ENCODE measurements at places on chromosomes 12 and 14. TPM values are rescaled to one million over a fixed set of nuclear protein-coding genes. Genes with fewer than 3 reads are reported as not detected.

DNA sequence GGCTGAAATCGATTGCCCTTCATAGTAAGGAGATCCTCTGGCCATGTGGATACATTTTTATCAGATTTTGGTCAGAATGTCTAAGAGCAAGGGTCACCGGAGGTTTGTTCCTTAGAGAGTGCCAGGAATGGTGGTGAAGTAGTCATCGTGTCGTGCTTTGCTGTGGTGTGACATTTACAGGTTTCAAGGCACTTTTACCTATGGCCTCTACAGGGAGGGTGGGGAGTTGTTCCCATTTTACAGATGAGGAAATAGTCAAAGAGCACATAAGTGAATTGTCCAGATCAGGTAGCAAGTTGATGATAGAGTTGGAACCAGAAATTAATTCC, 57.2 kb downstream of the WDR20 start:
- no peak for DNase-seq

DNA sequence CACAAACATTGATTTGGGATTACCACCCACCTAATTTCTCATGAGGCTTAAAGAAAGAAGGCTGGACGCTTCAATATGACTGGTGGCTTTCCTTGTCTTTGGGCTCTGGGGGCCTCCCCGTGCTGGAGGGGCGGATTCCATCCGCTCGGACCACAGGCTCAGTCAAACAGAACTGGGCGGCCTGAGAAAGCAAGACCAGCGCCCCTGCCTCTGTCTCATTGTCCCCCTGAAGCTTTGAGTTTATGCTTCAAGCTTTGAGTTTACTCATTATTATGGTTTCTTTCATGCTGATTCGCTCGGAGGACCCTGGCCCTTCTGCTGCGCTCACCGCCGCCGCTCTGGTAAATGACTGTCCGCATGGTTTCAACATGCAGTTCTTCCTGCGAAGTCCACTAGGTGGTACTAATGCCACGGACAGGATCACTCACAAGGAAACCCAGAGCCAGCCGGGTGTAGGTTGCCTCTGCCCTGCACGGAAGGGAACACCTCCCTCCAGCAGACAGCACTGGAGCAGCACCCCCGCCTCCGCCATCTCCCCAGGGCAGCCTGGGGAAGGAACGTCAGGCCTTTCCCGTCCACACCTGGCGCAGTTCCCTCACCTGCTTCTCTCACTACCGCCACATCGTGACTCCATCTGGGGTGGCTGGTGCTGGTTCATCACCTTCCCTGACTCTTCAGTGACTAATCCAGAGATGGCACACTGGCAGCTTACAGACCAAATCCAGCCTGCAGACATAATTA, 13.2 kb upstream of the TIGAR start:
- no peak for DNase-seq

DNA sequence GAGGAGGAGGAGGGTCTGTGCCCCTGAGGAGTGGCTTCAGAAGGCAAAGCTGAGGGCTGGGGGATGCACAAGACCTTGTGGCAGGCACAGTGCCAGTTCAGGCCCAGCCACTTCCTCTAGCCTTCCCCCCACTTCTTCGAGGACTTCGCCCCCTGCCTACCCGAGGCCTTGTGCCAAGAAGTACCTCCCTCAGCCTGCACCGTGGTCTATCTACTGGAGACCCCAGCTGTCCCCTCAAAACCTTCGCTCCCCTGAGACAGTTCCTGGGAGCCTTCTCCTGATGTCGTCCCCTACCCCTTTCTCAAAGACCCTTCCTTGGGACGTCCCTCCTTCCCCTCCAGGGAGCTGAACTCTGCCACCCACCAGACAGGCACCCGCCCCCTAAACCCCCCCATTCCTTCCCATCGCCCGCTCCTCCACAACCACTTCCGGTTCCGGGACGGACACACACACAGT, 604 bp downstream of the ZNF384 start:
- DNase-seq: peak; percentile 39

DNA sequence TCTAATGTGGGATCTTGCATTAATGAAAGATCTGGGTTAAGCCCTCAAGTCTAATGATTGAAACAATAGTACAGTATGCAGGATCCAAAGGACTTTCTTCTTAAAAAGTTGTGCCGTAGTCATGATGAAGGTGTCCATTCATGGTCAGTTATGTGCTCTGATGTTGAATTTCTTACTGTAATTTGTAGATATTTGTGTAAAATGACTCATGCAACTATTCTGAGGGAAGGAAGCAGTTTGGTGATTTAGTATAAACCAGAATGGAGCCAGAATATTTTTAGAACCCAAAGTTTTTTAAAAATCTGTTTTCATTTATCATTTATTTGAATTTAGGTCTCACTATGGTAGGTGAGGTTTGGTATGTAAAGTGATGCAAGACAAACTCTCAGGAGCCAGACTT, 151.2 kb downstream of the AKAP6 start:
- DNase-seq: no peak

DNA sequence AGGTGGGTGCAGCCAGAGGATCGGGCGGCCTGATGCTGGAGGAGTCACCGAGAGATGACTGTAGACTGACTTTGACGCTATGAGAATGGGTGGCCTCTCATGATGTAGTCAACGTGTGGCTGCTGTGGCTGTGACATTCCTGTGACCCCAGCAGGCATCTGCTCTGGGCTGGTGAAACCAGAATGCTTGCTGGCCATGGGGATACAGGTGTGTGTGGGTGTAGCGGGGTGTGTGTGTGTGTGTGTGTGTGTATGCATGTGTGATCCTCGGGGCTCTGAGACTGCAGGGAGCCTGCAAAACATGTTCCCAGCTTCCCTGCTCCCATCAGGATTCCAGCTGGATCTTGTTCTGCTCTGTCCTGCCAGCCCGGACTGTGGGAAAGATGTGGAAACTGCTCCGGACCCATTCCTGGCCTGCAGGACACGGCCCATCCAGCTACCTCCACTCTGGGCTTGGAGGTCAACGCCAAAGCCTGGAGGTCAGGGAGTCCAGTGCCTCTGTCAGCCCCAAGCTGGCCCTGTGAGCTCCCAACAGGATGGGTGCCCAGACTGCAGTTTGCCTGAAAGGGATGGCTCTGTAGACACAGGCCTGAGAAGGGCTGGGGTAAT, 18.8 kb upstream of the HHIPL1 start:
- DNase-seq: no peak

DNA sequence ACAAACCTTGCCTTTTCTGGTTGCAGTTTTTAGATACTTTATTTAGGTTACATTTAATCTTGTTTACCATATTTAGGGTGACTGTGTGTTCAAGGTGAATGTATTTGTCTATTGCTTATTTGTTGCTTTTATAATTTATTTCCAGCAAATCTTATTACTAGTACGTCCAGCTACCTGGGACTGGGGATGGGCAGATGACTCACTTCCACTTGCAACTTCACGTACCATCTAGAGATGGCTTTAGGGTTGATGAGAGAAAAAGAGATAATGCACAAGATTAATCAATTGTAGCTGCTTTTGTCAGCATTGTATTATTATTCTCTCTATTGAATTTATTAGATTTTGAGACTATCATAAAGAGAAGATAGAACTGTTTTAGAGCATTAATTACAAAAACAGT, 5.1 kb downstream of the MIPOL1 start:
- DNase-seq: no peak

GRCh38 chr14:90545966-90546751, 149.3 kb downstream of the CALM1 start:
- DNase-seq: no peak

DNA sequence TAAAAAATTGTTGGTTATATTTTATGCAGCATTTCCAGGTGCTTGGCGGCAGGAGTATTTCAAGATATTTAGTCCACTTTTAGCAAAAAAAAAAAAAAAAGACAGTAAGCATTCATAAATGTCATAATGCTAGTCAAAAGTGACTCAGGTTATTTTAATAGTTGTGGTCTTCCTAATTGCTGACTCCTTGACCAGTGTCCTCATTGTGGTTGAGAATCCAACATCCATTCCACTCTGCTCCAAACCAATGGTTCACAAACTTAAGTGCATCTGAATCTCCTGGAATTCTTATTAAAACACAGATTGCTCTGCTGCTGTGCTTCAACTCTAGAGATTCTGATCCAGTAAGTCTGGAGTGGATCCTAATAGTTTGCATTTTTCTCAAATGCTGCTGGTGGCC, 71.4 kb downstream of the AKAP6 start:
- no peak for DNase-seq

- DNase-seq: no peak
These were observed 122.0 kb downstream of the TMEM117 start for GRCh38 chr12:43957732-43958372.

DNA sequence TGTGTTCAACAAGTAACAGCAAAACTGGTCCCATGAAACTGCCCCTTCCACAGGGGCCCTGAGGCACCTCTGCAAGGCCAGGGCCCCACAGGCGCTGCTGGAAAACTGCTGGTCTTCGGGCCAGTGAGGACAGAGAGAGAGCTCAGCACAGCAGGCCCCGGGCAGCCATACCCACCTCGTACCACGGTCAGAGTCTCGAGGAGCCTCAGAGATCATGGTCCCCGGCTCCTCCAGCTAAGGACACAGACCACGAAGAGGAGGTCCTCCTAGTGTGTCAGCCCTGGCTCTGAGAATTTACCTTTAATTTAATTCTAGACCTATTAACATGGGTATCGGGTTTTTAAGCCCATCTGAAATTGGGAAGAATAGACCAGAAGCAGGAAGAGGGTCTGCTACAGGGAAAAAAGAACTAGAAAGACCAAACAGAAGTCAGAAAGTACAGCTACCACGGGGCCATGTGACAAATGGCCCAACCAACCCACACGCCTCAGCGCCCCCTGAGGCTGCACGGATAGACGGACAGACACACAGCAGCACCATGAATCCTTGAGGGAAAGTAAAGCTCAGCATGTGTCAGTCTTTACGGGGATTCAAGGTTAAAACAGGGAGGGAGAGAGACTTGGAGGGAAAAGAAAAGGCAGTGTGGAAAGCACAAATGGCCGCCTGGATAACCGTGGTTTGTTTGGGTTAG, 22.9 kb downstream of the ANKRD9 start:
- no peak for DNase-seq

DNA sequence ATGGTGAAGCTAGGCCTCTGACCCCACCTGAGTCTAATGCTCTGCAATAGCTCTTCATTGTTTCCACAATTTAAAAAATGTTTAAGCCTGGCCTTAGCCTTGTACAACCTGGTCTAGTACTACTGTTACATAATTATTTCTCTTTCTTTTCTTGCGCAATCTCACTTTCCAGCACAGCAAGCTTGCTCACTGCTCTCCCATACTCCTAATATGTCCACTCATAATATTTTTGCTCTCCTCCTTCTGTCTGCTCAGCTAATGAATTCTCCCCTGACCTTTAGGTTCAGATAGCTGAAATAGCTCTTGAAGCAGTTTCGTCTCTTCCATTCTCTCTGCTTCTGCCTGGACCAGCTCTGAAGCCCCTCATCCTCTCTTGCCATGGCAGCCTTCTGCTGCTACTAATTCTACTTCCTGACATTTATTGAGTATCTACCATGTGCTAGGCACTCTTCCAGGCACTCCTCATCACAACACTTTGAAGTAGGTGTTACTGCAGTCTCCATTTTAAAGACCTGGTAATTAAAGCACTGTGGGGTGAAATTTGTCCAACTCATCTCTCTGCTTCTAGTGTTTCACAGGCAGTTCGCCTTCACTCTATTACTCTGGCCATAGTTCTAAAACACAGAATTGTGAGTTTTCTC, 2.8 kb upstream of the SLC48A1 start:
- DNase-seq: no peak

- peak; percentile 24 for DNase-seq
These were observed 27.3 kb upstream of the CHPT1 start for GRCh38 chr12:101670007-101670671.

Gene RPGRIP1
- not detected for total RNA-seq

Gene ZFHX2
- total RNA-seq: 2.5 TPM

Gene TRMT61A
- 13.7 TPM for total RNA-seq

Gene KRT82
- total RNA-seq: not detected

Measured in activated T-helper 2 cell treated with anti-CD3 and anti-CD28 coated beads, Interferon-gamma antibody, Interleukin-2, Interleukin-4, amounts not matched to agents 10 μg/mL and 5 μg/mL and 100 μg/mL, durations not matched to agents 14 hours and 24 hours and 36 hours (primary cell).